Cortex of kidney (tissue), 1 donor: ENCODE measurements at places on chromosomes 2 and 18.

DNA sequence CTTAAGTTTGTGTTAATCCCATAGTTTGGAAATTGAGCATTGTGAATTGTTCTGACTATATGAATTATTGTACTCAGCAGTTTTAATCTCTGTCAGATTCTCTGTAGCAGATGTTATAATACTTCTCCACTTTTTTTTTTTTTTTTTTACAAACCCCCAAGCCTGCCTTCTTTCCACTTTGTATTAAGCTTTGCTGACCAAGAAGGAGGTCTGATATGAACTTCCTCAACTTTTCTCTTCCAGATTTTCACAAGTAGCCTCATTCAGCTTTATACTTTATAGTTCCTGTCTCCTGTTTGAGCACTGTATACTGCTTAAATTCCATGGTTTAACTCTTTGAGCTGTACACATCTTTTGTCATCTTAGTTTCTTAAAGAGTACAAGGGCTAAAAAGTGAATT is 105.0 kb downstream of the HAUS1 start:
- DNase-seq: no peak

DNA sequence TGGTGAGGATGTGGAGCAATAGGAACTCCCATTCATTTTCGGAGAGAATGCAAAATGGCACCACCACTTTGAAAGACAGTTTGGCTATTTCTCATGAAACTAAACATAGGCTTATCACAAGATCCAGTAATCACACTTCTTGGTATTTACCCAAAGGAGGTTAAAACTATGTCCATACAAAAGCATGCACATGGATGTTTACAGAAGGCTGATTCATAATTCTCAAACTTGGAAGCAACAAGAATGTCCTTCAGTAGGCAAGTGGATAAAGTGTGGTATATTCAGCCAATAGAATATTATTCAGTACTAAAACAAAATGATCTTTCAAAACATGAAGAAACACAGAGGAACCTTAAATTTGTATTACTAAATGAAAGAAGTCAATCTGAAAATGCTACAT is 440.6 kb downstream of the FBXO15 start:
- no peak for DNase-seq

DNA sequence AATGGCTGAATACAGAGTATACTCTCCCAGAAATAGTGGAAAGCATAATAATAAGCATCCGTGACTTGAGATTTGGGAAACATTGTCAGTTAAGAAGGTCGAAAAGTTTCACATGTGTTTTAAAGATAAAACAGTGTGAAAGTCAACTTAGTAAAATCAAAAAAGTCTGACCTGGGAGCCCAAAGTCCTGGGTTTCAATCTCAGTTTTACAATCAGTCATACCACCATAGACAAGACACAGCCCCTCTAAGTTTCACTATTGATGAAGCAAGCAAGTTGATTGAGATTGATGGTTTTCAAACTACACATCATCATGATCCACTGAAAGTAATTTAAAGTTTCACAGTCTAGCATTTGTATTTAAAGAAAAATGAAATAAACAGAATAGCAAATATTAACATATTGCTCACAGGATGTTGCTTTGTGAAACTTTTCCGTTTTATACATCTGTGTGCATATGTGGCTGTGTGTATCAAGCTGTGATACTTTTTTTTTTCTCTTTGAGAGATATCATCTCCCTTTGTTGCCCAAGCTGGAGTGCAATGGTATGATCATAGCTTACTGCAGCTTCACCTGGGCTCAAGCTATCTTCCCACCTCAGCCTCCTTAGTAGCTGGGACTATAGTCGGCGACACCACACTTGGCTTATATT is 71.1 kb downstream of the PIK3C3 start:
- no peak for DNase-seq

- DNase-seq: no peak
These were observed 312.9 kb downstream of the PRKCE start for GRCh38 chr2:45964223-45964841.

DNA sequence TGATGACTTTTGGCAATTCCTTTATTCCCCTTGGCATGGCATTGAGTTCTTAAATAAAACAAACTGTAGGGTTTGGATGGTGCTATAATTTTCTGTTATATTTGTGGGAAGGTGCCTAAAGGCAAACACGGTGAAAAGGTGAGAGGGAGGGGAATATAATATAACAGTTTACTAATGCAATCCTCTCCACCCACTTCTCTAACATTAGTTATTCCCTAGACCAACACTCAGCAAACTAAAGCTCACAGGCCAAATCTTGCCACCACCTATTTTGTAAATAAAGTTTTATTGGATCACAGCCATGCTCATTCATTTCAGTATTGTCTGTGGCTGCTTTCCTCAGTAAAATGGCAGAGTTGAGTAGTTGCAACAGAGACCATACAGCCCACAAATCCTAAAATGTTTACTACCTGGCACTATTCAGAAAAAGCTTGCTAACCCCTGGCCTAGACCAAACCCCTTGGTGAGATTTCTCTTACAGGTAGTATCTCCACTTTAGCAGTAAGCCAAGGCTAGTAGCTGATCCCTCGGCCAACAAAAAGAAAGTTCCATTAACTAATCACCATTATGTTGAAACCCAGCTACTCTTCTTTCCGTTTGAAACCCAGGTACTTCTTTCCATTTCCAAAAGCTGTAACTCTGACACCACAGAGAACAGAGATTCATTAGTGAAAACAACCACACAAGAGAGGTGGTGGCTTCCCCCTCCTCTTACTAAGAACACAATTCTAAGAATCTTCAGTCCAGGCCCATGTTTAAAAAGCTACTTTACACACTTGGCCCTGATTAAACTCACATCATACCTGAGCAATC is 136.1 kb upstream of the CHAC2 start:
- DNase-seq: no peak

- no peak for DNase-seq
These were observed 833.0 kb downstream of the TMEM182 start for GRCh38 chr2:103594823-103595222.

- no peak for DNase-seq
These were observed 281.8 kb downstream of the GULP1 start for GRCh38 chr2:188573453-188573852.

DNA sequence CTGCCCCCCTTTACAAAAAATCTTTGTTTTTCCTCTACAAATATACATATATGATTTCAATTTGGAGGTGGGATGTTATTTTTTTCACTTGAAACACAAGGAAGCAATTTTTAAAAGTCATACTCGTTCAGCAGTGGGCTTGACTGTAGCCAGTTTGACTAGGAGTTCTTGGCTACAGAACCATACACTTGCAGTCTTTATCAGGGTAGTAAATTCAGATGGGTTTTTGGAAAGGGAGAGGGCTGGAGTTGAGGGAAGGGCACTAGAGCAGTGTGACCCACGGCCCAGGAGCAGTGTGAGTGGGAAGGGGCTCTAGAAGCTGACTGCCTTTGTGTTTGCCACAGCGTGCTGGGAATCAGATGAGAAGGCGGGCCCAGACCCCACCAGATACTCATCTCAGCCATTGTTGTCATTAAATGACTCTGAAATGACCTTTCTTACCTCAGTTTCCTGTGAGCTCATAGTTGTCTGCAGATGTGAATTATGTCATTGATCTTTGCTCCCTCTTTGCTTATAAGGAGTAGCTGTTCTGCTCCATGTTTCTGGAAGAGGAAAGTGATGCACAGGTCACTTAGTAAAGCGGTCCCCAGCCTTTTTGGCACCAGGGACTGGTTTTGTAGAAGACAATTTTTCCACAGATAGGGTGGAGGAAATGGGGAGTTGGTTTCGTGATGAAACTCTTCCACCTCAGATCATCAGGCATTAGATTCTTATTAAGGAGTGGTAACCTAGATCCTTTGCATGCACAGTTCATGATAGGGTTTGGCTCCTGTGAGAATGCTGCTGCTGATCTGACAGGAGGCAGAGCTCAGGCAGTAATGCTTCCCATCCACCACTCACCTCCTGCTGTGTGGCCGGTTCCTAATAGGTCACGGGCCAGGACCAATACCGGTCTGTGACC is 116.8 kb downstream of the SPTBN1 start:
- no peak for DNase-seq

- DNase-seq: no peak
These were observed 30.9 kb downstream of the STK39 start for GRCh38 chr2:168216351-168217005.

DNA sequence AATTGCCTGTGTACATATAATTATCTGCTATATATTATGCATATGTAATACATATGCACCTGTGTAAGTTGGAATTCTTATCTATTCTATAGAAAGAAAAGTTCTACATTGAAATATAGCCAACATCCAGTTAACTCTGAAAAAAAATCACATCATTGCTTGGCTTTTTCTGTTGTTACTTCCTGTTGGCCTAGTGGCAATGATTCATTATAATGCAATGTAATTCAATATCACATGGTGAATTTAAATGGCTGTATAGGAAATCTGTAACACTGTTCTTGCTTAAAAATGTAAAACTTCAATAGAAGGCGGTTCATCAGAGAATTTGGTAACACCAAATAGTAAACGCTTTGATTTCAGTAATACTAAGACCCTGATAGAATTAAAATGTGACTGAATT is 44.5 kb upstream of the MAP4K3 start:
- DNase-seq: no peak

DNA sequence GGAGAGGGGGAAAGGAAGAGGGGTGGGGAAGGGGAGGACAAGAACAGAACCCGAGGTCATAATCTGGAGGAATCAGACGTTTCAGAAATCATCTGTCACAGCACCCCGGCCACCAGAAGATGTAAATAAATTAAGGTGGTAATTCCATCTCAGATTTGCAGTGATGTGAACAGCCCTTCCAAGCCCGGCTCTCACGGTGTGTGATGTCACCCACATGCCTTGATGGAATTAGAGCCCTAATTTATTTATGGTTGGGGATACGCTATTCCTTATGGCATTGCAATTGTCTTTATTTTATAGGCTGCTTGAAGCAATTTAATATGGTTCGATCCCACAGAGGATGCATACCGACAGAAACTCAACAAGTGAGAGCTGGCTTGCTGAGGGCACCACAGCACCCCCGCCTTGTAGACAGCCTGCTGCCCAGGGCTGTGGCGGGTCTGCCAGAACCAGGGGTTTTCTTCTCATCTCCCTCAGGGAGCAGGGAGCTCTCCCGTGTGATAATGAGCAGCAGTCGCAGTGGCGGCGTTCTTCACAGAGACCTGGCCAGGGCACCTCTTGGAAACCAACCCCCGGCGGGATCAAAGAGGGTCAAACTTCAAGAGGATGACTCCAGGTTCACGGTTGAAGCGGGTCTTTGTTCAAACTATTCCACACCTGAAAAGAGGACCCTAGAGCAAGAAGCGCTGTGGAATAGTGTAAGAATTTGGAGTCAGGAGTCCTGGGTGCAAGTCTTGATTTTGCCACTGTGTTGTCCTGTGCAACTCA is 40.5 kb upstream of the SIX2 start:
- no peak for DNase-seq

DNA sequence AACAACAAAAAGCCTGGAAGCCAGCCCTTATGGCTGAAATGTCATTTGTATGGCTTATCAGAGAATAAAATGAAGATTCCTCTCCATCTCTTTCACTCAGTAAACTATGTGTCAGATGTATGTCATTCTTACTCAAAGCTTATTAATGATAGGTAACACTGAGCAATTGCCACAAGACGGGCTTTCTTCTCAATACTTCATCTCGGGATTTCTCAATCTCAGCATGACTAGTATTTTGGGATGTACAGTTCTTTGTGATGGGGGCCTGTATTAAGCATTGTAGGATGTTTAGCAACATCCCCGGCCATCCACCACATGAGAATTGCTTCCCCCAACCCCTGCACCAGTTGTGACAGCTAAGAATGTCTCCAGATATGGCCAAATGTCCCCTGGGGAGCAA is 80.2 kb downstream of the MREG start:
- DNase-seq: no peak

DNA sequence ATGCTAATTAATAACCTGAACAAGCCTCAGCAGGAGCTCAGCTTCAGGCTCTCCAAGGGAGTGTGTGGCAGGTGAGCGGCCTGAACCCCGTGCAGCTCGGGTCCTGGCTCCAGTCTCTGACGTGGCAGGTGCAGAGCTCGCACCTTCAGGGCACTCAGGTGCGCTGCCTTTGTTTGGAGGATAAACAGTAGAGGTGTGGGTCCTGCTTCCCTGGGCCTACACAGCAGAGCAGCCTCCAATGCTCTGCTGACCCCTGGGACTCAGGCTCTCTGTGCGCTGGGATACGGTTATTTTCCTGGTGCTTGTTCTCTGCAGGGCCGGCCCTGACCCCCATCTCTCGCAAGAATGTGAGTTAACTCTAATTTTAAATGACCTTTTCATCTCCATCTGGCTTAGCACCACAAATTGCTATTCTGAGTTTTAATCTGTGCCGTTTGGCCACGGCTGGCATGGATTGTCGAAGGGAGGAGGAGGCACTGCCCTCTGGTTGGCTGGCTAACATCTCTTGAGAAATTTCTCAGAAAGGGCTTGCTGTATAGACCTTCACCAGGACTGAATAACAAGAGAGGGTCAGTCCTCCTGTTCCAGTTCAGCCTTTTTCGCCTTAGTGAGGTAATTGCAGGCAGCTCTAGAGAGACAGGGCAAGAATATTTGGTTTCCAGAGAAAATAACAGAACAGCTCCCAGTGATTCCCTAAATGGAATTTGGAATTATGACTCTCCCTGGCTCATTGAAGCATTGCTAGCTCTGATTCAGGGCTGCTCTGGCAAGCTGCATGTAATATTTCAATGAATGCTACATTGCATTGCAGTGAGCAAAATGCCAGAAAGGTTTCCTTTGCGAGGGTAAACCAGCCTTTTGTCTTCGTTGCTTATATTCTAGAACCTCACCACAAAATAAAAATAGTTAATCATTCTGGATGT is 161.8 kb downstream of the DCDC2C start:
- DNase-seq: no peak

- no peak for DNase-seq
These were observed 34.1 kb upstream of the REEP1 start for GRCh38 chr2:86371527-86371926.

GRCh38 chr18:1253827-1254226 is 349.2 kb downstream of the ADCYAP1 start:
- DNase-seq: no peak

GRCh38 chr2:146119586-146119985 is 1599.7 kb upstream of the ZEB2 start:
- no peak for DNase-seq

DNA sequence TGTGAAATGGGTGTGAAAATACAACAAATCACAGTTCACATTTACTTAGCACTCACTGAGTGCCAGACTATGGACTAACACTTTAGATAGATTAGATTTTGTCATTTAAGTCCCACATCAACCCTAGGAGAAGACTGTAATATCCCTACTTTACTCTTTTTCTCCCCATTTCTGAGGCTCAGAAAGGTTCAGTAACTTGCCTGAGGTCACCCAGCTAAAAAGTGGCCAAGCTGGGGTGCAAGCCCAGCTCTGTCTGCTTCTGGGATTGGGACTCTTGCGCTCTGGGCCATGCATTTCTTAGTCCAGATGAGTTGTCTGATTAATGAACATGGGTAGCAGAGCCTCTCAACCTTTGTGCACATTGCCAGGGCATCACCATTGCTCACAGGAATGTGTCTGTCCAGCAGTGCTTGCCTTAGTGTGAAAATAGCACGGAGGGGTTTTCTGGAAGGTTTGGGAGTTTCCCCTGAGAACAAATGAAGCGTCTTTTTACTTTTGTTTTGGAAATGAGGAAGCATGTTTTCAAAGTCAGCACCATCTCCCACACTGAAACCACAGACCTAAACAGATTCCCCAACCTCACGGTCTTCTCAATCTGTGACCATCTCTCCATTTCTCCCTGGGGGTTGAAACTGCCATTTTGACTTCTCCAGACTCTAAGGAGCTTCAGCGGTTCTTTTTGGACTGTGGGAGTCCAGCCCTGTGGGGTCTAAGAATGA is 31.9 kb downstream of the NRP2 start:
- DNase-seq: no peak

- DNase-seq: no peak
These were observed 98.3 kb upstream of the TMEM17 start for GRCh38 chr2:62604336-62604735.

GRCh38 chr2:217956586-217957457 is 46.0 kb downstream of the TNS1 start:
- DNase-seq: no peak
